Esophagus squamous epithelium (tissue), 5 donors: ENCODE measurements at places on chromosomes 5 and 9.

GRCh38 chr5:82619097-82619496 is 340.9 kb upstream of the RPS23 start:
- no peaks in the 10 kb centered on the region for H3K36me3 ChIP-seq
- no peak overlapping the region for H3K27ac ChIP-seq
- no peaks in the 10 kb centered on the region for H3K27me3 ChIP-seq
- no peak overlapping the region for H3K4me3 ChIP-seq
- DNase-seq = no peak
- H3K4me1 ChIP-seq = no peaks in the 10 kb centered on the region

DNA sequence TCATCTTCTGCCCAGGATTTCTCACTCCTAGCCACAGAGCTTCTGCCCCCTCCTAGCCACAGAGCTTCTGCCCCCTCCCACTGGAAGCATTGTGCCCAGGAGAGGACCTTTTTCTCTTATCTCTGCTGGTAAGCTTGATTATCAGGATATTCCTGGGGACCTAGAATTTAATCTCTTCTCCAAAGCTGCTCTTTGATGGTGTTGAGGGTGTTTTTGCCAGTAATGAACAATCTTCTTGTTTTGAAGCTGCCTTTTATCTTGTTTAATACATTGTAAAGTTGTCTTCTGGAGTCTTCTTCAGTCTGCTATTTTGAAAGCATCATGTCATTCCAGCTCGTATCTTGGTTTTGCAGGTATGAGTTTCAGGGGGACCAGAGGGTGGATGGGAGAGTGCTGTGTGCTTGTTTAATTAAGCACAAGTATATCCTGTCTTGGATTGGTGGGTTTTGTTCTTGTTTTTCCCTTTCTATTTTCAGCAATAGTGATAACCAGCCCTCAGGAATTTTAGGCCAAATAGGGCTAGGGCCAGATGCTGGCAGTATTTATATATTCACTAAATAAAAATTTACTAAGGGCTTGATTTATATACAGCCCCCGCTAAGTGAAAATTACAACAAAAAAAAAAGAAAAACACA is 214.0 kb upstream of the DMRT1 start:
- H3K27ac ChIP-seq = no peak overlapping the region
- H3K4me1 ChIP-seq = peaks cover 42% of the 10 kb centered on the region
- no peak for DNase-seq
- no peaks in the 10 kb centered on the region for H3K36me3 ChIP-seq
- H3K27me3 ChIP-seq = no peaks in the 10 kb centered on the region
- no peak overlapping the region for H3K4me3 ChIP-seq

DNA sequence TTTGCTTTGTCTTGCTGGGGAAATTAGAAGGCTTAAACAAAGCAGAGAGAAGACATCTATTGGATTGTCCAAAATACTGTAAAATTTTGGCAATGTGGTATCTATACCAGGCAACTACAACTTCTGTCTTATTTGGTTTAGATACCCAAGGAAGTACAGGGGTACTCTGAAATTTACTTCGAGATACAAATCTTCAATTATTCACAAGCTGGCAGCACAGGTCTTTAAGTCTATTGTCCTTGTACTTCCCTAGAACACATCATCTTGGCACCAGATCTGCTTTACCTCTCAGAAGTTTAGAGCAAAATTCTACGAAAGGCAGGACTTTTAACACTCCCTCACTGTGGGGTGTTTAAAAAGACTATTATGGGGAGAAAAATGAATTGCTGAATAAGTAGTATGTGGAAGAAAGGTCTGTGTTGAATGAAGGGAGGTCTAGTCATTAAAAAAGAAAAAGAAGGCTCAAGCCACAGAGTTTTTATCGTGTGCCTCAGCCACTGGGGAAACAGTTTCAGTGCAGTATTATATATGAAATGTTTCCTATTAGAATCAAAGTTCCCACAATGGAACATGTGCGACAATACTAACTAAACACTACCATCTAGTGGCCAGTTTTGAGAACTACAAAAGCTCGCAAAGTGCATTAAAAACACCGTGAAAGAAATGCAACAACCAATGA is 93.7 kb downstream of the PDE4D start:
- H3K36me3 ChIP-seq = no peaks in the 10 kb centered on the region
- DNase-seq = no peak
- peaks cover 9% of the 10 kb centered on the region for H3K4me1 ChIP-seq
- H3K27me3 ChIP-seq = no peaks in the 10 kb centered on the region
- H3K4me3 ChIP-seq = peak overlapping the region; percentile 33
- H3K27ac ChIP-seq = peak overlapping the region; percentile 74

GRCh38 chr9:122201641-122202040 is 27.1 kb downstream of the LHX6 start:
- H3K27ac ChIP-seq = no peak overlapping the region
- no peak for DNase-seq
- no peaks in the 10 kb centered on the region for H3K4me1 ChIP-seq
- H3K27me3 ChIP-seq = no peaks in the 10 kb centered on the region

DNA sequence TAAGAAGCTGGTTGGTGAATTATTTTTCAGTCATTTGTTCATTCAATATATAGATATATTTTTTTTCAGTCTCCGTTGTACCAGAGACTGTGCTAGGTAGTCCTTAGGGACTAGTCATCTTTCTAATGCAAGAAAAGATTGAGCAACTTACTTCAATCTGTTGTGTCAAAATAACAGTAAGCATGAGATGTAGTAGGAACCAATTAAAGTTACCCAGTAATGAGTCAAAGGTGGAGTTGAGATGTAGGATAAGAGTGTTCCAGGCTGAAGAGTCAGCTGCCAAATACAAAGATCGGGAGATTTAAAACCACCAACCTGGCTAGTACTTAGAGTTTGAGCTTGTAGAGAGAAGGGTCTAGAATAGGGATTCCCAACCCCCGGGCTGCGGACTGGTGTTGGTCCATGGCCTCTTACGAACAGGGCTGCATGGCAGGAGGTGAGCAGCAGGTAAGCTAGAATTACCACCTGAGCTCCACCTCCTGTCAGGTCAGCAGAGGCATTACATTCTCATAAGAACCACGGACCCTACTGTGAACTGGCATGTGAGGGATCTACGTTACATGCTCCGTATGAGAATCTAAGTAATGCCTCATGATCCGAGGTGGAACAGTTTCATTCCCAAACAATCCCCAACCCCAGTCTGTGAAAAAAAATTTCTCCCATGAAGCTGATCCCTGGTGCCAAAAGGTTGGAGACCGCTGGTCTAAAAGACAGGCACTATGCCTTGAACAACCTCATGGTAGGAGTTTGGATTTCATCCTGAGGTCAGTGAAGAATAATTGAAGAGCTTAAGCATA is 1241.5 kb upstream of the WWC1 start:
- H3K36me3 ChIP-seq = no peaks in the 10 kb centered on the region
- no peak for DNase-seq
- H3K4me3 ChIP-seq = no peak overlapping the region
- no peaks in the 10 kb centered on the region for H3K27me3 ChIP-seq
- no peak overlapping the region for H3K27ac ChIP-seq

DNA sequence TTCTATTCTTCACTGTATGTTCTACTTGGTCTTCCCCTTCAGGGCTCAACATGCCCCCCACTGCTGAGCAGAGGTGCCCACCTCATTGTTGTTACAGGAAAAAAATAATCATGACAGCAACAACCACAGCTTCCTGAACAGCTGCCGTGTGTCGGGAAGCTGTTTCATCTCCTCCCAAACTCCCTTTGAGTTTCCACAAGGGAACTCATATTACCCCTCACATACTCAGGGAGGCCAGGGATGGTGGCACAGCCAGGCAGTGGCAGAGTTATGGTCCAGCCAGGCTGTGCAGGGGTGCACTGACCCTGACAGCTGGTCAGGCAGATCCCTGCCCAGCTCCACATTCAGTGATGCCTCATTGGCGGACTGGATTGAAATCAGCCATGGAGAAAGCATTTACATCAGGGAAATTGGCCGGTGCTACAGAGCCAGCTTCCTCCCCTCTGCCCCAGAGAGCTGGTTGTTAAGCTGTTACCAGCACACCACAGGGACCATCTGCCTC is 37.3 kb downstream of the SARDH start:
- no peaks in the 10 kb centered on the region for H3K36me3 ChIP-seq
- no peaks in the 10 kb centered on the region for H3K27me3 ChIP-seq
- peaks cover 12% of the 10 kb centered on the region for H3K4me1 ChIP-seq
- H3K27ac ChIP-seq = no peak overlapping the region
- no peak for DNase-seq

- no peaks in the 10 kb centered on the region for H3K4me1 ChIP-seq
- no peak for DNase-seq
- H3K27me3 ChIP-seq = no peaks in the 10 kb centered on the region
- no peak overlapping the region for H3K27ac ChIP-seq
Measured at GRCh38 chr9:78666818-78667414, 370.0 kb downstream of the PSAT1 start.

GRCh38 chr5:86864051-86864450 is 246.3 kb downstream of the COX7C start:
- H3K36me3 ChIP-seq = no peaks in the 10 kb centered on the region
- no peak overlapping the region for H3K4me3 ChIP-seq
- no peaks in the 10 kb centered on the region for H3K4me1 ChIP-seq
- DNase-seq = no peak

DNA sequence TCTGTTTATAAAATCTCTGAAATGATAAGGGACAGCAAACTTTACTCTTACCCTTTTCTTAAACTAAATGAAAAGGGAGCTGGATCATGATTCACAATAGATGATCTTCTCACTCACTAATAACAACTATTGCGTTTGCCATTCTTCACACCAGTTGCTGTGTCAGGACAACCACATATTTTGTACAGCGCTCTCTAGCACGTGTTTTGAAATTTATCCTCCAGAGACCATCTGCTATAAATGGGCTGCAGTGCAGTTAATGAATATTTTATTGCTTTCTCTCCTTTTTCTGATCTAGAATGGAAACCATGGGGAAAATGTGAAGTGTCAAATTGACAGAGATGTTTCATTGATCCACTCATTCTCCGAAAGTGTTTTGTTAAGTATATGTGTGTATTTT is 258.4 kb upstream of the CCNH start:
- no peak for DNase-seq
- H3K4me1 ChIP-seq = no peaks in the 10 kb centered on the region
- H3K4me3 ChIP-seq = no peak overlapping the region
- no peaks in the 10 kb centered on the region for H3K27me3 ChIP-seq

GRCh38 chr5:154947778-154948177 is 6.9 kb downstream of the MRPL22 start:
- no peaks in the 10 kb centered on the region for H3K36me3 ChIP-seq
- H3K4me1 ChIP-seq = peaks cover 25% of the 10 kb centered on the region
- DNase-seq = no peak
- no peak overlapping the region for H3K27ac ChIP-seq
- H3K27me3 ChIP-seq = no peaks in the 10 kb centered on the region

- no peaks in the 10 kb centered on the region for H3K4me1 ChIP-seq
- no peak for DNase-seq
- no peaks in the 10 kb centered on the region for H3K27me3 ChIP-seq
- no peak overlapping the region for H3K4me3 ChIP-seq
Measured at GRCh38 chr5:122420091-122420490, 108.1 kb downstream of the SNCAIP start.

GRCh38 chr9:134643222-134643671 is 1.6 kb downstream of the COL5A1 start:
- H3K4me3 ChIP-seq = peak overlapping the region; percentile 73
- H3K27ac ChIP-seq = peak overlapping the region; percentile 54
- DNase-seq = no peak

DNA sequence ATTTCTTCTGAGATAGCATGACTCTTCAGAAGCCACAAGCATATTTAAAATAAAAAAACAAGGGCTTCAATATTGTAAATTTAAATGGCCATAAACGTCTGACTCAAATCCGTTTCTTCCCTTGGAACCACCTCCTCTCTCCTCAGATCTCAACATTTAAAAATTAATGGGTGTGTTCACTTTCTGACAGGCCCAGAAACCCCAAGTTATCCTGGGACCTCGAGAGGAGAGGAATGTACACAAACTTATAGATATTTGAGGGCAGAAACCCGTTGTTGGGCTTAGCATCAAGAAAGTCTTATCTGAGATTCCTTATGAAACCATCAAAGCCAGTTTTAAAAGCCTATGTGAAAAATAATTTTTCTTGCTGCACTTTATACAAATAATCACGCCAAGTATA is 29.2 kb downstream of the MLLT3 start:
- H3K4me1 ChIP-seq = peaks cover 28% of the 10 kb centered on the region
- no peak for DNase-seq
- no peak overlapping the region for H3K4me3 ChIP-seq
- H3K36me3 ChIP-seq = no peaks in the 10 kb centered on the region

GRCh38 chr5:117889596-117889995 is 1098.8 kb downstream of the DTWD2 start:
- H3K4me3 ChIP-seq = no peak overlapping the region
- H3K36me3 ChIP-seq = no peaks in the 10 kb centered on the region
- H3K27ac ChIP-seq = no peak overlapping the region
- no peak for DNase-seq
- no peaks in the 10 kb centered on the region for H3K27me3 ChIP-seq

DNA sequence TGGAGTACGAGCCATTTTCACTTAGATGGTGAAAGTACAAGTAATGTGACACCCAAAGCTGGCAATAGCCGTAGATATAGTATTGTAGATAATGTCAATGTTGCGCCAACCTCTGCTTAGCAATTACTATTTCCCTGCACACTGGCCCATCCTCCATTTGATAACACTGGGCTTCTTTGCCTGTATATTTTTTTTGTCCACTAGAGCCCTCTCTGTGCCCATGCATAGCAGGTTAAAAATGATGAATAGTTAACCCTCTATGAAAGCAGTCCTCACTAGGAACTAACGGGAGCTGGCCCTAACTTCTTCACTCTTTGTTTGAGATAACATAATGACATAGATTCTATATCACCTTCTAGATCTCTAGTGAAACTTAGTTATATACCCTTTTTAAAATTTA is 416.8 kb downstream of the TUSC1 start:
- H3K27me3 ChIP-seq = no peaks in the 10 kb centered on the region
- no peaks in the 10 kb centered on the region for H3K36me3 ChIP-seq
- H3K4me3 ChIP-seq = no peak overlapping the region
- H3K4me1 ChIP-seq = peaks cover 7% of the 10 kb centered on the region
- no peak overlapping the region for H3K27ac ChIP-seq
- DNase-seq = no peak

GRCh38 chr5:88487066-88487465 is 218.4 kb upstream of the TMEM161B start:
- H3K36me3 ChIP-seq = no peaks in the 10 kb centered on the region
- no peak overlapping the region for H3K4me3 ChIP-seq
- DNase-seq = no peak

DNA sequence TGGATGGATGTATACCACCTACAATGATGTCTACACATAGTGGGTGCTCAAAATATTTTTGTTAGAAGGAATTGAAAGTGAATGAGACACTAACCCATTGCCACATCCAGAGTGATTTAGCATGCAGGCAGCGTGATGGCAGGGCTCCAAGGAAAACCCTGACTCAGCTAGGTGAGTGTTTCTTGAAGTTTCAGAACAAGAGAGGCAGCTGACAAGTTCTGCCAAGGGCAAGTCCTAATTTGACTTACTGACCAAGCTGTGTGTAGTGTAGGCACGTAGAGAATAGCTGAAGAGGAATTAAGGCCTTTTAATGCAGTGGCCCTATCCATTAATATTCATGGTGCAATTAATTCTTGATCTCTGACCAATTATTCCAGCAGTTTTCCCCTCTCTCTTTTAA is 107.8 kb upstream of the ATP10B start:
- no peaks in the 10 kb centered on the region for H3K36me3 ChIP-seq
- H3K27ac ChIP-seq = peak overlapping the region; percentile 54
- H3K27me3 ChIP-seq = no peaks in the 10 kb centered on the region
- no peak for DNase-seq

GRCh38 chr5:151953833-151954232 is 29.2 kb upstream of the GLRA1 start:
- no peak for DNase-seq
- no peak overlapping the region for H3K4me3 ChIP-seq
- H3K4me1 ChIP-seq = no peaks in the 10 kb centered on the region
- no peak overlapping the region for H3K27ac ChIP-seq
